ENCODE measurements at places on chromosomes 2 and 18.
A peak's percentile ranks its signal among the peaks of the same experiment; 100 is the strongest.

- peak; percentile 29 for DNase-seq
Measured at GRCh38 chr2:135337071-135337470, 193.9 kb downstream of the ZRANB3 start.

DNA sequence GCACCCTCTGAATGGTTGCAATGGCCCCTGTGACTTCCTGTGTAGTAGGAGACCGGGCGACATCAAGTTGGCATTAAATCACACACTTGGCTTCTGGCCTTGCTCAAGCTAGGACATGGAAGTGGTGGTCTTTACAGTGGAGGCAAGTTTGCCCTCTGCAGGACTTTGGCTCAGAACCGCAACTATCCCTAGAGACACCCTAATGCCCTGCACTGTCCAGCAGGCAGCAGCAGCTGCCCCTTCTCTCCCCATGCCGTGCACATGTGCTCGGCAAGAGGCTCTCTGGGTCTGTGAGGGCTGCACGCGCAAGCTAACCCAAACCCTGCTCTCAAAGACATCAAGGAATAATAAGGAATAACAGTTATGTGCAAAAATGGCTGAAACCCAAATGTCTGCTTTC lies 106.5 kb downstream of the COL6A3 start:
- DNase-seq: no peak

DNA sequence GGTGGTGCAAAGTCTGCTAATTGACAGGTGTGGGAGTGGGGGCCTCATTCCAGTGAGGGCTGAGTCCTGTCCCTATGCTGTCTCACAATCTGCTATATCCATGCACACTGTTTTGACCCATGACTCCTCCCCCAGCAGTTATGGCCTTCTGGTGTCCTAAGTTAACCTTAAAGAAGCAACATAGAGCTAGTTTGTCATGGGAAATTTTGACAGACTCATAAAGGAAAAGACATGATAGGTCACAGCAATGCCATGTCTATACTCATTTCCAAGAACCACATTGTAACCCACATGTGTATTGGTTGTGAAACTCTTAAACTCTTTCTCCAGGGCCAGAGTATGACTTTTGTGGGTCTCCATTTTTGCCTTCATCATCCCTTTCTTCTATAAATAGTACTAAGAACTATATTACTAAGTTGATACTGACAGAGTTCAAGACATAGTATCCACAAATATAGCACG lies 78.2 kb upstream of the SLC1A4 start:
- DNase-seq: no peak

GRCh38 chr2:109662889-109663288 lies 48.7 kb downstream of the SOWAHC start:
- DNase-seq: no peak

GRCh38 chr2:84902526-84902925 lies 2.9 kb upstream of the TMSB10 start:
- DNase-seq: no peak

DNA sequence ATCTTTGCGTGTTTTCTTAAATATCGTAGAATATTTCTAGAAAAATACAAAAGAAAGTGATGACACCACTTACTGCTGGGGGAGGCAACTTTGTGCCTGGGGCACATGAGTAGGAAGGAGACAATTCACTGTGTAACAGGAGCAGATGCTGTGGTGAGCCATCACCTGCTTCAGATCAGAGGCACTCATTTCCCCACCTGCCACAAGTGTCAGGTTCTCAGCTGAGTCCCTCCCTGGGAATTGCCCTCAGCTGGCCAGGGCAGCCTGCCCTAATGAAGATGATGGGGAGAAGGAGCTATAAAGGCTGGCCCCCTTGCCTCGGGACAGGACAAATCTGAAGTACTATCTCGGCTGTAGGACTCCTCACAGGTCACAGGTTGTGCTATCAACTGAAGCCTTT lies 322.8 kb downstream of the STK39 start:
- DNase-seq: no peak

- DNase-seq: no peak
Measured at GRCh38 chr18:39604836-39605235, 2039.2 kb upstream of the CELF4 start.

GRCh38 chr18:50527636-50528307 lies 32.1 kb upstream of the MAPK4 start:
- DNase-seq: no peak

GRCh38 chr2:43846140-43846793 lies 7.5 kb downstream of the ABCG8 start:
- no peak for DNase-seq

GRCh38 chr2:219627103-219628100 lies at the start of gene SLC4A3:
Gene SLC4A3, plus strand, starts transcription at chr2:219627630. Its CDS starts 363 bp downstream, at chr2:219627993.
- DNase-seq: peak; percentile 50

DNA sequence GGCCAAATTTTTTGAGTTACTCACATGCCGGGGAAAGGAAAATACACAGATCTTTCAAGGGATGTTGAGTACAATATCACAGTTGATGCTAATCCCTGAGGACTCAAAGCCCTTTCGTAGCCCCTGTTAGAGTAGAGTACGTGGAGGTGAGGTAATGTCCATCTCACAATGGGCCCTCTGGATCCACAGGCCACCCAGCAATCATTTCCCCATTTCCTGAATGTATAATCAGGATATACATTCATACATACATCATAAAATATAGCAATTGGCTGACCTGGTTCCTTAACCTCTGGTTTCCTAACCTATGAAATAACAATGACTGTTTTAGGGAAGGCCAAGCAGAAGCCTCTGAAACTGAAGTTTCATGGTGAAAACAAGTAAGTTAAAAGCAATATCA lies 10.2 kb upstream of the SP100 start:
- DNase-seq: no peak

- no peak for DNase-seq
Measured at GRCh38 chr2:10561288-10562035, 113.3 kb upstream of the ODC1 start.

GRCh38 chr18:25678221-25678620 lies 326.3 kb upstream of the ZNF521 start:
- no peak for DNase-seq

- peak; percentile 18 for DNase-seq
Measured at GRCh38 chr2:156340804-156341451, 8.4 kb upstream of the NR4A2 start.

DNA sequence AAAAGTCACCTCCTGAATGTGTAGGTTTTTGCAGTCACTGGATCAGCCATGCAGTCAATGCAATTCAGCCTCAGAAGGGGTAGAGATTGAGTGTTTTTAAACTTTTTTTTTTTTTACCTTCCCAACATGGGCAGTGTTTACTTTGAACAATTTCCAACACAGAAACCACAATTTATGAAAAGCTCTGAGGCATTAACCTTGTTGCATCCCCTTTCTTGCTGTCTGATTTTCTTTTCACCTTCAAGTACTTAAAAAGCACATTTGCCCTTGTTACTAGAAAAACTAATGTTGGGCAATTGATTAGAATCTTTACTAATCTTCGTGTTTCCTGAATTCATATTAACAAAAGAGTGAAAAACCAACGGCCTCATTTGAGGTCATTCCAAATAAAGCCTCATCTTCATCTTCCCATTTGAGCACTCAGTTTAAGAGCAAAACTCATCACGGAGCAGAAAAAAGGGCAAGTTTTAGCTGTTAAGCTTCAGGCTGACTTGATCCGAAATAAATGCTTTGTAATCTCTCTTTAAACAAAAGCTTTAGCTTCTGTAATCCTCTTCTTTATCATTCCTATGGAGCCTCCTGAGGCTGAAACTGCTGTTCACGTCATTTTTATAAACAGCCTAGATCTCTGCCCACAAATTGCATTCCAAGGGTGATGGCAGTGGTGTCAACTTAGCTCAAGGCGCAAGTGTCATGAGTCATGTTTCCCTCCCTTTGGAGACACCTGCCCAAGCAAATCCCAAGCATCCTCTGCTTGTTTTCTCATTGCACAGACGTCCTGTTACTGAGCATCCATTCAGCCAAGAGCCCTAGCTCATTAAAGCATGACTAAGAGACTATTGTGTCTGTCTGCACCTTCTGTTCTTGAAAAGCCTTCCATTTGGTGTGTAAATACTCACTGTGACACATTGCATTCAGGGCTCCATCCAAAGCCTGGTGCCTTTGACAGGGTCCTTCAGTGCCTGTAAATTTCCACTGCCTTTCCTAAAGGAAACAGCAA lies 107.7 kb downstream of the HNMT start:
- peak; percentile 89 for DNase-seq

DNA sequence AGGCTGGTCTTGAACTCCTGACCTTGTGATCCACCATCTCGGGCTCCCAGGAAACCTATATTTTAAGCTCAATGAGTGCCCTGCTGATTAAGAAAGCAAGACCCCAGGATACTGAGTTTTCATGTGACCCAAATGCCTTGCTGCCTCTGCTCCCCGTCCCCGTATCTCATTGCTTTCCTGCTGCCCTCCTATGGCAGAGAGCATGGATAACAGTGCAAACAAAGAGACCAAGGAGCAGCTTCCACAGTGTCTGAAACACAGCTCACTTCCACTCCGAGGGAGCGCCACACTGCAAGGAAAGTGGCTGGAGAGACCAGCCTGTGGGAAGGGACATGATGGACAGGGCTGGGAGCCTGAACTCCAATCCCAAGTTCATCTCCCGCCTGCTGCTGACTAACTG lies 246.8 kb downstream of the TMEM182 start:
- DNase-seq: no peak

DNA sequence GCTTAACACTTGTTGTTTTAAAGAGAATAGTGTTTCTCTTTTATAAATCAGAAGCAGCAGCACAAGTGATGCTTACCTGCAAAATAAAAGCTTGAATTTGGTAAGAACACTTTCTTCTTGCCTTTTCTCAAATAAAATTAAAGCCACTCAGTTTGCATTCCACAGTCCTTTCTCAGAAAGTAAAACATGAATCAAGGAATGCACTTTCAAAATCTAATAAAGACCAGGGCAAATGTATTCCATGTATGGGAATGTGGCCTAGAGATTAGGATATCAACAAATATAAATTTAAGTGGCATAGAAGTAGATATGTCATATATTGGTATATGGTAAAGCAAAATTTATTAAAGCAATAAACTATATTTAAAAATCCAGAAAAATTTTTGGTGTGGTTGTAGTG lies 352.8 kb downstream of the THSD7B start:
- DNase-seq: no peak

GRCh38 chr2:206218796-206219499 lies 55.5 kb upstream of the ZDBF2 start:
- peak; percentile 88 for DNase-seq

GRCh38 chr2:64524604-64525316 lies 632 bp downstream of the AFTPH start:
- no peak for DNase-seq

- DNase-seq: no peak
Measured at GRCh38 chr2:181853696-181854095, 37.8 kb upstream of the ITPRID2 start.

DNA sequence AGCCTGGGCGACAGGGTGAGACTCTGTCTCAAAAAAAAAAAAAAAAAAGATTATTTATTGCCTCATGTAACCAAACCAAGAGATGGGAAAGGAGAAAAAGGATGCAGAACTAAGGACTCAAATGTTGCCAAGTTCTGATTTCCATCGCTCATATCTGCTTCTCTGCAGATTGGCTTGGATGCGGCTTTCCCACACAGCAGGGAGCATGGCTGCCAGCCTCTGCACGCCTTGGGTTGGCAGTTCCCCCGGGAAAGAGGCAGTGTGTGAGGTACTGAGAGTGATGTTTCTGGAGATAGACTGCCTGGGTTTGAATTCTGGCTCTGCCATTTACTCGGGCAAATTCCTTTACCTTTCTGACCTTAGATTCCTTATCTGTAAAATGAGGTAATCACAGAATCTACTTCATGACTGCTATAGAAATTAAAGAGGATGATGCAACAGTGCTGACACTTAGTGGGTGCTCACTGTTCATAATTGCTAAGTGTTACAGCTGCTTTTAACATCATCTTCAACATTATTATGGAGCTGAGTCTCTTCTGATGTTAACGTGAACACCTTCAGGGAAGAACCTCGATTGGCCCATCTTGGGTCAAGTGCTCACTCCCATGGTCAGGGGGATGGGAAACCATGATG lies 68.8 kb downstream of the ACAA2 start:
- no peak for DNase-seq

DNA sequence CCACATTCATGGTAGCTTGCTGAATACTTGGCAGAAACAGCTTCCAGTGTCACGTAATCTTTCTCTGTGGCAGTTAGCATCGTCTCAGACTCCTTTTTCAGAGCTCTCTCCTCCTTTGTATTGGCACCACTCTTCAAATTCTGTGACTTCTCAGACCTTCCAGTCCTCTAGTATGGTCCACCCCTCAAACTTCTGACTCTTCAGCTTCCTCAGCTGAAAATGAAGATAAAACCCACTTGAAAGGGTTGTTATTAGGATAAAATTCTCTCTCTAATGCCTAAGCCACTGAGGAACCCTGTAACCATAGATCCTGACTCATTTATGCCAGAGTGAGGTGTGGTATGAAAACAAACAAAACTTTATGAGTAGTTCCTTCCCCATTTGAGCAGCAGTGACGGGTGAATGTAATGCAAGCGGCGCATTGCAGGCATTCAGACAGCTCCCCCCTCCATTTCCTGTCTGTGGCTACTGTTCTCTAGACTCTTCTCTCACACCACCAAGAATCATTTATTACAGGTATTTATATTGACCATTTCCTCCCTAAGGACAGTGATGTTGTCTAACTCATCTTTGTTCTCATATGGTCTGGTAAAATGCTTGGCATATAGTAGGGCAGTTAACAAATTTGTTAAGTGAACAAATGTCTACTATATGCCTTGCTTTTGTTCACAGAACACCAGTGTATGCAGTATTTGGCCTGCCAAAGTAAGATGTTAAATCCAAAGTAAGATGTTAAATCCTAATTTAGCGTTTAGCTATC lies 35.3 kb downstream of the GALNT1 start:
- DNase-seq: no peak

GRCh38 chr2:234401426-234401825 lies 95.5 kb downstream of the ARL4C start:
- DNase-seq: no peak

- DNase-seq: no peak
Measured at GRCh38 chr2:214529021-214529420, 118.2 kb downstream of the VWC2L start.

DNA sequence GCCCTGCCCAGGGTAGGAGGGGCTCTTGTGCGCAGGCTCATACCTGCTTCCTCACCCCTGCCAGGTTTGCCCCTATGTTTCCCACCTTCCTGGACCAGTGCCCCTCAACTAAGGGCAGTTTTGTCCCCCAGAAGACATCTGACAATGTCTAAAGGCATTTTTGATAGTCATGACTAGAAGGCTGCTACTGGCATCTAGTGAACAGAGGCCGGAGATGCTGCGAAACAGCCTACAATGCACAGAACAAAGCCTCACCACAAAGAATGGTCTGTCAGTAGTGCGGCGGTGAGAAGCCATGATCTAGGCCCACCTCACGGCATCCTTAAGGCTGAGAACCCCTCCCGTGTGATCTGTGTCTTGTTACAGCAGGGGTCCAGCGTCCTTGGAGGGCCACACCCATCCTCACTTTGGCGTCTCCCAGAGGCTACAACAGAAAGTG lies 96.0 kb downstream of the TMEM17 start:
- no peak for DNase-seq

GRCh38 chr2:136004965-136005364 lies 19.5 kb upstream of the DARS1 start:
- no peak for DNase-seq

- no peak for DNase-seq
Measured at GRCh38 chr2:222892321-222892720, 31.5 kb downstream of the ACSL3 start.

GRCh38 chr18:48727681-48728080 lies 188.8 kb downstream of the CTIF start:
- no peak for DNase-seq

Measured in HAP-1 (cell line).